ENCODE measurements at places on chromosomes 16 and 17. TPM values are rescaled to one million over a fixed set of nuclear protein-coding genes. Genes with fewer than 3 reads are reported as not detected.

DNA sequence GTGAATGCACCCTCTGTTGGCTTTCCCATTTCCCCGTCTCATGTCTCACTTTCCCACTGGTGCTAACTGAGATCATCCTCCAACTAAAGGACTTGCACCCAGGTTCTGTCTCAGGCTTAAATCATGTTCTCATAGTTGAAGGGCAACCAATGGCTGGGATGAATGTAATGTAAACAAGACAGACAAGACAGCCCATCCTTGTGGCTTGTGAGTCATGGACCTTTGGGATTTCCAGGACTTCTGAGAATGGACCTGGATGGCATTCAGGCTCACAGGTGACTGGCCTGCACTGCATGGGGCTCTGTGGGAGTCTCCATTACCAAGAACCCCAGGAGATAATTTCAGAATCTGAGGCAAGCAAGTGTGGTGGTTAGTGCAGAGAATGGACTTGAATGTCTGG lies 347.5 kb downstream of the HAPSTR1 start:
- DNase-seq, result no peak

GRCh38 chr17:17063546-17064122 lies 21.4 kb downstream of the MPRIP start:
- peak; percentile 92 for DNase-seq

Gene HEATR9
- total RNA-seq, result not detected

GRCh38 chr17:9181640-9182039 lies 160.3 kb downstream of the NTN1 start:
- DNase-seq, result no peak

DNA sequence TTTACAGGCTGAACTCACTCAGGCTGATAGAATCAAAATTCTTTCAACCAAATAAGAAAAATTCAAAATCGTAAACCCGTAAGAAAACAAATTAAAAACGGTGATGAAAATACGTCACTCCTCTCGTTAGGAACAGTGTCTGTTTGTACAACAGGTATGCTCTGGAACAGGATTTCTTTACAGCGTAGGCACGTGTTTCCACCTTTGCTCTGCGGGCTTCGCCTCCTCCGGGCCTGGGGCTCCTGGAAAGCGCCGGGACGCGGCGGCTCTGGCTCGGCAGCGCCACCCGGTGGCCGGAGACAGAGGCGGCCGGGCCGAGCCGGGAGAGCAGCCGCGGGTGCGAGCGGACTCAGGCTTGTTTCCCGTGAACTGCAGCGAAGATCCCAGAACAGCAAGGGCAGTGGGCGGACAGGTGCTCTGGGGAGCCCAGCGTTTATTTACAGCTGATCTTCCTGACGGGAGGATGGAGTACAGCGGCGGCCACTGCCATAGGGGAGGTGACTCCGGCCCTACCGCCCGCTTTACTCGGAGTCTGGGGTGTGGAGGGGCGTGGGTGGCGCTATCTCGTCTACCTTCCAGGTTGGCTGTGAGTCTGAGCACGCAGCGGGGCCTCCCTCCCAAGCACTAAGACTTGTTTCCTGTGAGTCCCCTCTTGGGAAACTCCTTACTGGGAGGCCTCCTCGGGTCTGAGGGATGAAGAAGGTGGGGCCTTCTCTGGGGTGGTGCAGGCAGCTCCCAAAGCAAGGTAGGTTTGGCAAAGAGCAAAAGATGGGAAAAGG lies 40.5 kb upstream of the ATP2A3 start:
- DNase-seq, result peak; percentile 66

GRCh38 chr17:62652251-62653001 lies 25.0 kb downstream of the MRC2 start:
- DNase-seq, result no peak

- DNase-seq, result no peak
These were observed 792 bp downstream of the SECTM1 start for GRCh38 chr17:82332669-82333278.

Data from dorsolateral prefrontal cortex (tissue), 122 donors.